B cell (primary cell): ENCODE measurements at places on chromosomes 4 and X. TPM values are rescaled to one million over a fixed set of nuclear protein-coding genes. Genes with fewer than 3 reads are reported as not detected.

The IL2RG gene
- 349 and 419 TPM in 2 replicates for polyA plus RNA-seq

The GYG2 gene
- polyA plus RNA-seq, result not detected in 2 replicates

The IL15 gene
- polyA plus RNA-seq, result 11.3 and 11.5 TPM in 2 replicates

The XK gene
- polyA plus RNA-seq, result 0.12 and 0.15 TPM in 2 replicates

The APLN gene
- polyA plus RNA-seq, result not detected in 2 replicates

The CD40LG gene
- 0.13 and 0.19 TPM in 2 replicates for polyA plus RNA-seq

The SYTL5 gene
- polyA plus RNA-seq, result 0.01 TPM in 1 of 2 replicates, not detected in the other

The JADE3 gene
- 3.6 TPM in 2 replicates for polyA plus RNA-seq

The HEPH gene
- polyA plus RNA-seq, result not detected in 2 replicates

The AVPR2 gene
- 0.12 TPM in 1 of 2 replicates, not detected in the other for polyA plus RNA-seq

The DCLK2 gene
- 0.91 and 1.7 TPM in 2 replicates for polyA plus RNA-seq

The HS3ST1 gene
- 5.9 and 17.7 TPM in 2 replicates for polyA plus RNA-seq

The F8A2 gene
- polyA plus RNA-seq, result not detected in 2 replicates

The GAGE2A gene
- polyA plus RNA-seq, result not detected in 2 replicates
